ENCODE measurements at places on chromosomes 2 and 18.

DNA sequence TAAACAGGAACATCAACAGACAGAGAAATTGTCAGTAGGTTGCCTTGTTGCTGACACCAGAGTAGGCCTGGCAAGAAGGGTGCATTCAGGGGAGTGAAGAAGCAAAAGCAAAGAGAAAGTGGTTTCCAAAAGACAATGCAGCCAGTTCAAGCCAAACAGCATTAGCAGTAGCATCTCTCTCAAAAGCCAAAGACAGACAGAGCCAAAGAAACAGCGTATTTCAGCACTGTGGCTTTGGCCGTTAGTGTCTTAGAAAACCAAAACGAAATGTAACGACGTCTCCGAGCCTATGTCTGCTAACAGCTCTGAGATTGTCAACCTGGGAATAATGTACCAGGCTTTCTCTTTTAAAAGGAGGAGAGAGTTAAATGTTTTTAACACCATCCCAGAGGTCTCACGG, 178.6 kb downstream of the NRP2 start:
- DNase-seq = no peak

DNA sequence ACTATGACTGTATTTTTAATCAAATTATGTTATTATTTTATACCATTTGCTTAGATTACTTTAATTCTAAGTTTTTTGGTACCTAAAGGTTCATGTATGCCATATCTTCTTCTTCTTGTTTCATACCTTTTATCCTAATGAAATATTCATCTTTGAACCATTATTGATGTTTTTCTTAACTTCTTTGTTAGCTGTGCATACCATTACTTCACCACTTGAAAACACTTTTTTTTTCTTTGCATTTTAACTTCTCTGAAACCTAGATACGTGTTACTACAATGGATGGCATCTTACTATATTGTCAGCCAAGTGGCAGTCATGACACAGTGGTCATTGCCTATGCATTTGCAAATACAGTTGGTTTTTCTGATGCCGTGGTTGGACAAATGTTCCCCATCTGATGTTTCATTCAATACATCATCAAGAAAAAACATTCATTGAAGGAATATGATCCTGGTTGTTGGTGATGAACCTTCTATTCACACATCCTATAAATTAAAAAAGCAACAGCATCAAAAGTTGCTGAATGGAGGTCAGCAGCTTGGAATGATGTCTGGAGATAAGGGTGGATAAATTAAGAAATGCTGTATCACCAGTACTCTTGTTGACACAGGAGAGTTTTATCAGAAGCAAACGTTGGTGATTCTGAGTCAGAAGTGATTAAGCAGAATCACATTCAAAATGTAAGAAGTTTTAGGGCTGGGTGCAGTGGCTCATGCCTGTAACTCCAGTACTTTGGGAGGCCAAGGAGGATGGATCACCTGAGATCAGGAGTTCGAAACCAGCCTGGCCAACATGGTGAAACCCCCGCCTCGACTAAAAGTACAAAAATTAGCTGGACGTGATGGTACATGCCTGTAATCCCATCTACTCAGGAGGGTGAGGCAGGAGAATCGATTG, 7.4 kb downstream of the IL36A start:
- no peak for DNase-seq

GRCh38 chr18:23231340-23232021, 96.2 kb downstream of the CABLES1 start:
- peak; percentile 73 for DNase-seq

DNA sequence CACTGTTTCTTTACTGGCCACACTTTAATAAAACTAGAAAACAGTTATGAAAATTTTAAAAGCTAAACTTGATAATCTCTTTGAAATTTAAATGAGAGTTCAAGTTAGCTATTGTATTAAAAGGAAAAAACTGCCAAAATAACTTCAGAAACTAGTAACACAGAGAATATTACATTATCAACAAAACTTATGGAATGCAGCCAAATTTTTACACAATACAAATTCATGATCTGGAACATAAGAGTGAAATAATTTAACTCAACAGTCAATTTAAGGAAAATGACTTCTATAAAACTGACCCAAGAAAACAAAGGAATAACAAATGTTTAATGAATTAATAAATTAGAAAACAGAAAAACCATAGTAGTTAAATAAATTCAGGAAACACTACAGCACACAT, 65.0 kb downstream of the TCF4 start:
- DNase-seq = no peak

DNA sequence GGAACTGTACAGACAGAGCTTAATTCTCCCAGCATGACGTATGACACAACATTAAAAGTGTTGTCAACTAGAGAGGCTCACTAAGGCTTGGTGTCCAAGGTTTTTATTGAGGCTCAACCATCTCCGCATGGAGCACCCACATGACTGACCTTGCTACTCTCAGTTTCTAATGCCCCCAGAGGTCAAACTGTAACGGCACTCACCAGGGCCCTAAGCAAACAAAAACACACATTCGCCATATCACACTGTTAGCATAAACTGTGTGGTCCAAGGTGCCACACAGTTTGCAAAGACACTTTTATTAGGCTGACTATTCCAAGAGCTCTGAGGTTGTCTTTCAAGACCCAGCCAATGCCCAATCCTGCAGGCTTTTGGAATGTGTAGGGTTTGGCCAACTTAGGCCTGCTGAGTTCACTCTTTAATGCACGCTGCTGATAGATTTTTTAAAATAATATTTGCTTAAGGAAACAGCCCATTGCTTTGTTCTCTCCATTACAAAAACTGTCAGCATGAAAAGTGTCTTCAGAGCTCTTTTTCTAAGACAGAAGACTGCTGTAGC, 114.9 kb downstream of the DSC3 start:
- no peak for DNase-seq

DNA sequence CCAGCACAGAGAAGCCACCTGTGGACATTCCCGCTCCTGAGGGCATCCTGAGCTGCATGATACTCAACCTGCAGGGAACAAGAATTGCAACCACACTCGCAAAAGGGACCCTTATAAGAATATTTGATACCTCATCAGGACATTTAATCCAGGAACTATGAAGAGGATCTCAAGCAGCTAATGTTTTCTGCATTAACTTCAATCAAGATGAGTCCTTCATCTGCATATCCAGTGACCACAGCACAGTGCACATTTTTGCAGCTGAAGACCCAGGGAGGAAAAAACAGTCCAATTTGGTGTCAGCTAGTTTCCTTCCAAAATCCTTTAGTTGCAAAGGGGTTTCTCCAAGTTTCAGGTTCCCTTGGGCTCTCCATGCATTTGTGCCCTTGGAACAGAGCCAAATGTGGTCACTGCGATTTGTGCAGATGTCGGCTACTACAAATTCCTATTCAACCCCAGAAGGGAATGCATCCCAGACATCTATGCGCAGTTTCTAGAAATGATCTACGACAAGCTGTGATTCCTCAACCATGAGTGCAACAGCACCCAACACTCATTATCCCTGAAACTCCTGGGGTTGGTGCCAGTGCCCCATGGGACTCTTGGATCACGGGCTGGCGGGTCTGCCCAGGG, 23.3 kb upstream of the FHOD3 start:
- DNase-seq = no peak

All from left hindlimb (tissue), 1 donor.